ENCODE measurements at places on chromosomes 4 and X. TPM values are rescaled to one million over a fixed set of nuclear protein-coding genes. Genes with fewer than 3 reads are reported as not detected.

- H3K4me1 ChIP-seq: peaks cover 18% of the 10 kb centered on the region
- H3K36me3 ChIP-seq: no peaks in the 10 kb centered on the region
- H3K27ac ChIP-seq: no peak overlapping the region
- H3K4me3 ChIP-seq: no peak overlapping the region
Observed at GRCh38 chr4:38861791-38862190, 5.2 kb upstream of the TLR6 start.

DNA sequence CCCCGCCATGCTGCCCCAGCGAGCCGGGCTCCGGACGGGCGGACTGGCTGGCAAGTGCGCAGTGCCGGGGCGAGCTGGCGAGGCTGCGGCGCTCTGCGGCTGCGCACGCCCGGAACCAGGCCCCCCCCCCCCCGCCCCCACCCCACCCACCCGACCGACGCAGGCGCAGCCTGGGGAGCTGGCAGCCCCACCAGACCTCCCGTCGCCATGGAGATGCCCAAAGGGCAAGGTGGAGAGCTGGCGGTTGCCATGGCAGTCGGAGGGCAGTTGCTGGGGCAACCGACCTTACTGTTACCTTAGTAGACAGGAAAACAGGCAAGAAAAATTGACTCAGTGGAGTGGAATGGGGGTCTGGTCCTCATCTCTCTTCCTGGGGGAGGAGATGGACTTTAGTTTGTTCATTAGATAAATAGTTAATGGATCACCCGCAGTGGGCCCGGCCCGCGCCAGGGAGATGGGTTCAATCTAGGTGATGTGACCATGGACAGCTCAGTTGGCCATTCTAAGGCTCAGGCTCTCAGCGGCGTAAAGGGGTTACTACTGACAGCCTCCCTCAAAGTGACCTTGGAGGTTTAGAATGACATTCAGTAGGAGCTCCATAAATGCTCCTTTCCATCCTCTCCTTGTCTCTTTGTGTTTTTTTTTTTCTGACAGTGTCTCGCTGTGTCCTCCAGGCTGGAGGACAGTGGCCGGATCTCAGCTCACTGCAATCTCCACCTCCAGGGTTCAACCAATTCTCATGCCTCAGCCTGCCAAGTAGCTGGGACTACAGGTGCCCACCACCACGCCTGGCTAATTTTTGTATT lies at the start of gene PCSK1N:
Gene PCSK1N (minus strand): TSS at position 87 of the 806 bp plus-strand sequence. CDS start 78 bp downstream, at position 9.
- no peak for DNase-seq
- H3K4me3 ChIP-seq: 0 out of 2 replicates have a peak within 1 kb of the TSS, but pooled peaks have one; percentile 15
- H3K4me1 ChIP-seq: no peaks in the 10 kb centered on the region
- H3K27me3 ChIP-seq: 0 out of 2 replicates have a peak, but pooled peaks cover 4% of the 10 kb centered on the region
- no peak within 1 kb of the TSS for H3K27ac ChIP-seq

DNA sequence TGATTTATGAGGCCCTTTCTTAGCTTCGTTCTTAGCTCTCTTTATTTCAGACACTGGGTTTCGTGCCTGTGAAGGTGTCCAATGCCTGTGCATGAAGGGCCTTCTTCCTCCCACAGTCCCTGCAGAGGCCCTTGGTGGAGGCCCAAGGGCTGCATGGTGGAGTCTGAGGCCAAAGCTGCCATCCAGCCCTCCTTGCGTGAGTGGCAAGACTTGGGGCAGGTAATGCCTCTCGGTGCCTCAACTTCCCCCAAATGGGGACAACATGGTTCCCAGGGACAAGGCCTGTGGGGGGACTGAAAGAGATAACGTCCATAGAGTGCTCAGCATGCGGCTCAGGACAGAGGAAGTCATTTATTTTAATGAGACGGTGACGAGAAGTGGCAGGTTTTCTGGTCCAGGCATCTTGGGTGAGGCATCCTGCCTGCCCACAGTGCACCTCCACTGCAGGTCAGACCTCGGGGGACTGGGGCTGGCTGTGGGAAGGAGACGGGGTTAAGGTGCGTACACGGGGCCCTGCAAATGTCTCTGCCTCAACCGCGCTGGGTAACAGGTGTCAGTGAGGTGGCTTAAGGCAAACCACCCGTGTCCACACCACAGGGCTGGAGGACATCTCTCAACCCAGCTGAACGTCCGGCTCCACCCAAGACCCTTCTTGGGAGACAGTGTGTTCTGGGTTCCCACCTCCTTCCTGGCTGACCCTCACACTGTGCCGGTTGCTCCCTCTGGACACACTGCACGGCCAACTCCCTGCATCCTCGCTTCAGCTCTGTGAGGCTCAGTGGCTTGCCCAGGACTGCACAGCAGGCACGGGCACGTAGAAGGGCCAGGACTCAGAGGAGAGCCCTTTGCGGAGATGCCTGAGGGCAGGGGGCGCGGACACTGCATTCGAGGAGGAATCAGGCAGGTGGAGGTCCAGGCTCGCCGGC lies 50.5 kb downstream of the PSAPL1 start:
- H3K4me1 ChIP-seq: no peaks in the 10 kb centered on the region
- H3K27me3 ChIP-seq: peaks cover 29% of the 10 kb centered on the region
- no peak overlapping the region for H3K27ac ChIP-seq
- H3K36me3 ChIP-seq: no peaks in the 10 kb centered on the region
- no peak overlapping the region for H3K4me3 ChIP-seq
- no peak for DNase-seq

DNA sequence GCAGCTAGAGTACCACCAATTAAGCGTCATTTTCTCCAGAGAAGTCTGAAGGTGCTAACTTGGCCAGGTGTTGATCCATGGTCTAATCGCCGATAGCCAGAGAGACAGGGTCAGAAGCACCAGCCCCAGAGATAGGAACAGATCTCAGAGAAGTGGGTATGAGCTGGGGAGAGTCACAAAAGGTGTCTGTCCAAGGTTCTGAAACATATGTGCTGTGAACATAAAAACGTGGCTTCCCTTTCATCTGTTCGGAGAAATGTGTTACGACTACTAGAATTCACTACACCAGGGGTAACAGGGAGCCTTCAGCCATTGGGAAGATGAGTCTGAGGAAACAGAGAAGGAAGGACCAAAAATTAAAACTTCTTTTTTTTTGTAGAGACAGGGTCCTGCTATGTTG lies 91.3 kb downstream of the FBXL5 start:
- H3K4me1 ChIP-seq: peaks cover 5% of the 10 kb centered on the region
- no peak overlapping the region for H3K27ac ChIP-seq
- H3K27me3 ChIP-seq: no peaks in the 10 kb centered on the region
- peak; percentile 8 for DNase-seq

NAP1L2 gene
- not detected for total RNA-seq

GRCh38 chr4:74456056-74456744 lies 11.3 kb downstream of the AREG start:
- H3K36me3 ChIP-seq: no peaks in the 10 kb centered on the region
- no peak overlapping the region for H3K4me3 ChIP-seq
- no peak overlapping the region for H3K27ac ChIP-seq
- peaks cover 6% of the 10 kb centered on the region for H3K4me1 ChIP-seq
- no peaks in the 10 kb centered on the region for H3K27me3 ChIP-seq

FAM47A gene
- total RNA-seq: not detected

GRCh38 chr4:149823769-149824221 lies 8.2 kb upstream of the IQCM start:
- no peaks in the 10 kb centered on the region for H3K27me3 ChIP-seq
- H3K27ac ChIP-seq: peak overlapping the region; percentile 75
- no peaks in the 10 kb centered on the region for H3K36me3 ChIP-seq
- DNase-seq: peak; percentile 92
- H3K4me3 ChIP-seq: peak overlapping the region; percentile 41
- peaks cover 37% of the 10 kb centered on the region for H3K4me1 ChIP-seq

TCEAL7 gene
- total RNA-seq: 17.1 TPM

SLITRK4 gene
- not detected for total RNA-seq

DNA sequence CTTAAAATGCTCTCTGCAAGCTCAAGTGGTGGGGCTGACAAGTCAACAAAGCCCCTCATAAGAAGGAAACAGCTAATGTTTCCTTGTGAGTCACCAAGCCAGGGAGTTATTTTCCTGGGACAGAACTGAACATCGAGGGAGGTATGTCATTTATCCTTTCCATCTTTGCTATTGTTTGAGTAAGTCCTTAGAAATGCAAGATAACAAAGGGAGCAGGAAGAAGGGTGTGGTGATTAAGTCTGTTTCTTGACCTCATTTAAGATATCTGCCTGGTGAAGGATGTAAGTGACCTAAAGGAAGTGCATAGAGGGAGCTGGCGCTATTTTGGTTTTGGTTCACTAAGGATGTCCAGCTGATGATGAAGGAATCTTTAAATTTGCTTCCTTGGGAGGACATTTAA lies 39.9 kb downstream of the ATG4A start:
- peak; percentile 1 for DNase-seq
- no peak overlapping the region for H3K27ac ChIP-seq
- H3K4me1 ChIP-seq: no peaks in the 10 kb centered on the region

MAMLD1 gene
- total RNA-seq: 4.1 TPM

PRMT9 gene
- total RNA-seq: 8.6 TPM

- H3K4me3 ChIP-seq: no peak overlapping the region
- no peaks in the 10 kb centered on the region for H3K27me3 ChIP-seq
- H3K27ac ChIP-seq: no peak overlapping the region
- H3K4me1 ChIP-seq: no peaks in the 10 kb centered on the region
Observed at GRCh38 chr4:91525621-91526020, 778.1 kb upstream of the GRID2 start.

DNA sequence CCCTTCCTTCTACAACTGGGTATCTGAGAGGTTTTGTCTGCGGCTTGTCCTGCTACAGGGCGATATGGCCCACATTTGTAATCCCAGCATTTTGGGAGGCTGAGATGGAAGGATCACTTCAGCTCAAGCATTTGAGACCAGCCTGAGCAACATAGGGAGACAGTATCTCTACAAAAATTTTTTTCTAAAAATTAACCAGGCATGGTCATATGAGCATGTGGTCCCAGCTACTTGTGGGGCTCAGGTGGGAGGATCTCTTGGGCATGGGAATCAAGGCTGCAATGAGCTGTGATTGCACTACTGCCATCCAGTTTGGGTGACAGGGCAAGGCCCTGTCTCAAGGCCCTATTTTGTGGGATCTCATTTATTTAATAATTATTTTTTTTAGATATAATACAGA lies 420.6 kb upstream of the PABPC4L start:
- no peak overlapping the region for H3K4me3 ChIP-seq
- no peaks in the 10 kb centered on the region for H3K27me3 ChIP-seq
- no peak for DNase-seq
- H3K4me1 ChIP-seq: no peaks in the 10 kb centered on the region
- H3K27ac ChIP-seq: no peak overlapping the region

DNA sequence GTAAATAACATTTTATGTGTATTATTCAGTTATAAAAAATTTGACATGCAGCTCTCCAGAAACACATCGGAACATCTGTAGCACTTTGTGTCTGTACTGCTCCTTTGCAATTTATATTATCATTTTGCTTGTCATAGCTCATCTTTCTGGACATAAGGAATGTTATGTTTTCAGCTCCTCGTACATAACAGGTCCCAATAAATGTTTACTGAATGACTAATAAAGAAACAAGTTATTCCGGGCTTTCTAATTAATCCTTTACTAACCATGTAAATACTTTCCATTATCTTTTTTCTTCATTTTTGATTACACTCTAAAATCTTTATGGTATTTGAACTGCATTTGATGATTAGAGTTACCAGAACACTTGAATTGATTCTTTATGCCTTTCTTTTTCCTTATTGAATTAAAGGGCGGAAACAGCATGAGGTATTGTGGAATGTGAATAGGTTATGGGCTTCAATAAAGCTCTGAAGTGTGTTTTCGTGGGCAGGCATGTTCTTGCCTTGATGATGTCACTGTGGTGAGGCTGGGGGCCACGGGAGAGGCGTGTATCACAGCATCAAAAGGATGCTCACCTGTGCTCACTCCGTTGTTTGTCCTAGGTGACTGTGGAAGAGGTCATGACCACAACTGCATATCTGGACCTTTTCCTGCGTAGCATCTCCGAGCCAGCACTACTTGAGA lies 131.6 kb downstream of the GATB start:
- H3K36me3 ChIP-seq: no peaks in the 10 kb centered on the region
- H3K27ac ChIP-seq: no peak overlapping the region
- peaks cover 11% of the 10 kb centered on the region for H3K4me1 ChIP-seq
- no peak for DNase-seq

DNA sequence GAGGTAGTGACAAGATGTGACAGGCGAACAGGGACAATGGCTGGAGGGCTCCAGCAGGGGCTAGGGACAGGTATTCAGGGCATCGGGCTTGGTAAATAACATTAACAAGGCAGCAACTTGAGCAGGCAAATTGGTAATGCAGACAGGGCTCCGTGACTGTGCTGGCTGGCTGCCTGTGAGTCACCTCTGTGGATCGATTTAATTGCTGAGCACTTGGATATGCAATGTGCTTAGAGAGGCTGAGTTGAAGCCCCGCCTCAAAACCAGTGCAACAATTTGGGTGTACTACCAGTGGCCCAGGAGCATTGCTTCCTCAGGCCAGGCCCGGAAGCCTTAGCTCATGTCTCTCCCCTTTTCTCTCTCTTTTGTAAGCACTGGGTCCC lies 19.5 kb downstream of the CNGA2 start:
- H3K4me1 ChIP-seq: peaks cover 12% of the 10 kb centered on the region
- no peaks in the 10 kb centered on the region for H3K36me3 ChIP-seq
- H3K27ac ChIP-seq: peak overlapping the region; percentile 33
- H3K4me3 ChIP-seq: no peak overlapping the region
- peak; percentile 88 for DNase-seq

DNA sequence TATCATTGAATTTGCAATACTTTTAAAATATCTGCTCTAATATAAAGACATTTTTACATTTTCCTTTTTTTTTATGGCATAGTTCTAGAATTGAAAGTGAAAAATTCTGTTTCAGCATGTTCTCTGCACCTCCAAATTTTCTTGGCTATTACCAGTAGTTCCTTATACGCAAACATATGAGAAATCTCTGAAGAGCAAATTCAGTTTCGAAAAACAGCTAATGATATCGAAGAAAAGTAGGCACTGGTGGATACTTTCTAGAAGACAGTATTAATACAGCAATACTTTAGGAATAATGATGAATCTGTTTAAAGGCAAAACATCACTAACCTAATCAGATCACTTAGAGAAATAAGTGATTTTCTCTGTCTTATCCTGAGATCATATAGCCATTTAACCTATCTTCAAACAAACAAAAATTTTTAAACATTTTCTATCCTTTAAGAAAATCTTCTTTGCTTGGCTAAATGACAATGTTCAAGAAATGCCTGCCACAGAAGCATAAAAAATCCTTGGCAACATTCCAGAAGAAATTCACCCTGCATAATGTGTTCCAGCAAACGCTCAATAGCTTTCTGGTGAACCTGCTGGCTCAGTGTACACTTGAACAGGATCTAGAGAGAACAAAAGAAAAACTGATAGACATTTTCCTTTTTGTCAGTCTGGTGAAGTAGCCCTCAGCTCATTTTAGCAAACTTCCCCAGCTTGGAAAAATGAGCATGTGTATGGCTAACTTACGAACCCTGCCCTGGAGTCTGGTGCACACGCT lies 51.2 kb upstream of the KLF3 start:
- H3K27me3 ChIP-seq: no peaks in the 10 kb centered on the region
- no peaks in the 10 kb centered on the region for H3K4me1 ChIP-seq
